ENCODE measurements at places on chromosomes 2 and 18.

DNA sequence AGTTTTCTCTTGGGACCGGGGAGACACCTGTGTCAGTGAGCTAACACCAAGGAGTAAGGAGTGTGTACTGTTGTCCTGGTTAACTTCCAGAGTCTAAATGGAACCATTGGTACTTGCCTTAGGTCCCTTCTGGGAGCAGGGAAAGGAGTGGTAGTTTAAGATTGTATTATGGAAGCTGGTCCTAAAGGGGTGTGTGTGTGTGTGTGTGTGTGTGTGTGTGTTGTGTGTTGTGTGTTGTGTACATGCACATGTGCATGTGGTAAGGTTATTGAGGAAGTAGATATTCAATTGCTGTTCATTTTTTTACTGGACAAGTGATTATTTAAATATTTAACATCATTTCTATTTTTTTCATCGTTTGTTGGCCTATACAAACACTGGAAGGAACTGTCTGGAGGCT is 1.4 kb downstream of the APLF start:
- DNase-seq, result no peak

DNA sequence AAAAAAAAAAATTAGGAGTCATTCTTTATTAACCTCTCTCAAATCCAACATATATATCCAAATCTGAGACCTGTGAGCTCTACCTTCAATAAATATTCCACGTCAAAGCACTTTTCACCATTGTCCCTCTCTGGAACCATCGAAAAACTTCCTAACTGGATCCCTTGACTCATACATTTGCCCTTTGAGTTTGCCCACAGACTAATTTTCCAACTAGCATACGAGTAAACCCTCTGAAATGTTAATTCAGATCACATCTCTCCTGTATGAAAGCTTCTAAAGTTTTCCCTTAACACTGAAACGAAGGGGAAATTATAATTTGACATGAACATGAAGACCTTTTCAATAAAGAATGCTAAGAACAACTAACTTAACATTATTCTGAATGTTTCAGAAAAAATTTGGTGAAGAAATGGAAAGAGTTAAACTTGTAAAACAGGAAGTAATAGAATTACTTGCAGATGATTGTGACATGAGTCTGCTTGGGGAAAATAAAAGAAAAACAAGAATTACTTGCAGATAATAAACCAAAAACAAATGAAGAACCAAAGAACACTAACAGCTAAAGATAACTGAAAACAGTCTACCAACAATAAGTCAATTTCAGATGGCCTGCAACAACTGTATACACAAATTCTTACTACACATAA is 110.6 kb downstream of the C2orf74 start:
- DNase-seq, result no peak

GRCh38 chr2:195513119-195513518 is 143.9 kb upstream of the SLC39A10 start:
- no peak for DNase-seq

DNA sequence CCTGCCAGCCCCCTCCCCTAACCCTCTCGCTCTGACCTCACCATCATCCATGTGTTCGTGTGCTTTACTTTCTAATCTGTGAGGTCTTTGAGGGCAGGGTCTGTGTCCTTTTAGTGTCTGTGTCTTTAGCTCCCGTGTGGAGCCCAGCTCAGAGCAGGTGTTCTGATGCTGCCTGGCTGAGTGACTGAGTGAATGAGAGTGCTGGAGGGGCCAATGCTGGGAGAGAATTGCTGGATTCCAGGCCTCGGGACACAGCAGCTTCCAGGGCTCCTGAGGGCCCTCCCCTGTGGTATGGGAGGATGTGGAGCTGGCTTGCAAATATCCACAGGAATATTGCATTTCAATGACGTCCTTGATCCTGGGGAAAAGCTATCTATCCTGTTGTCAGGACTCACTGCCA is 160.6 kb downstream of the ANKRD30B start:
- DNase-seq, result no peak

GRCh38 chr2:169910109-169910799 is 83.0 kb downstream of the UBR3 start:
- no peak for DNase-seq

DNA sequence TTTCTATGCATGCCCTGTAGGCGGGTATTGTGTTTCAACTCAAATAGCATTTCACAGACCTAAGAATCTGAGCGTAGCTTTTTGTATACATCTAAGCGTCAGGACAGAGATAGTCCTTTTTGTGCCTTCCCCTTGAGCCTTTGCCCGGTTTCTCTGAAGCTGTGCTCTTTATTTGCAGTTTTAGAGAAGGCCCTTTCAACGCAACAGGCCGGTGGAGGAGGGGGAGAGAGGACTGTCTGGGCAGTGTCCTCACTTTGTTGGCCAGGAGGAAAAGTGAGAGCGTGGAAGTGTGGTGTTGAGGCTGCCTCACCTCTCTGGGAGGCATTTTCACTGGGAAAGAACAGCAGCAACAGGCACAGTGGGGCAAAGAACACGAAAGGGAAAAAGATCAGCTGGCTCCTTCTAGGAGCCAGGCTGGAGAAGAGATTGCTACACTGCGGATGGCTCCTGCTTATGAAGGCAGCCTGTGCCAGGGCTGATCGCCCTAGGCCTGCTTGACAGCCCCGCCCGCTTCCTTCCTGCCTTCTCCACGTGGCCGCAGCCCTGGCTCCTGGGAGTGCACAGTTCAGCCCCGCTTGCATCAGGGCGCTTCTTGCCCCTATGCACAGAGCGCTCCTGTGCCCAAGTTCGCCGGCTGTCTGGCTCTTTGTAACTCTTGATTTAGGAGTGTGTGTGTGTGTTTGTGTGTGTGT is 195.6 kb upstream of the POU3F3 start:
- DNase-seq, result no peak

- no peak for DNase-seq
Measured at GRCh38 chr18:9285604-9286003, 49.0 kb upstream of the TWSG1 start.

- DNase-seq, result no peak
Measured at GRCh38 chr2:88252646-88253045, 82.5 kb downstream of the THNSL2 start.

DNA sequence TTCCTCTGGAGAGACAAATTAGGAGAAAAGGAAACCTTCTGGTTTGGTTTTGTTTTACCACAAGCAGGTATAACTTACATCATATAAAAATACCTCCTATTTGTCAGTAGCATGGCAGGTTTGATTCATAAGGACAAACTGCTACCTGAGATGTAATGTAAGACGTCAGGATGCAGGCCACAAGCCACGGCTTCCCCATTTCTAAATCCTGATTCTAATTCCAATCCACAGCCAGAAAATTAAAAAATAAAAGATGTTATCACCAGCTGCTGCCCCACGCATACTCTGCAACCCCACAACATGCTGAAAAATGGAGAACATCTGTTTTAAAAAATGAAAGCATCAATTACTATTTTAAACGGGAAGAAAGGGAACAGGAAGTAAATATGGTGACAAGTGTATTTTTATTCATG is 197.6 kb downstream of the BCL11A start:
- no peak for DNase-seq

GRCh38 chr2:84927275-84927627 is 21.8 kb downstream of the TMSB10 start:
- no peak for DNase-seq

DNA sequence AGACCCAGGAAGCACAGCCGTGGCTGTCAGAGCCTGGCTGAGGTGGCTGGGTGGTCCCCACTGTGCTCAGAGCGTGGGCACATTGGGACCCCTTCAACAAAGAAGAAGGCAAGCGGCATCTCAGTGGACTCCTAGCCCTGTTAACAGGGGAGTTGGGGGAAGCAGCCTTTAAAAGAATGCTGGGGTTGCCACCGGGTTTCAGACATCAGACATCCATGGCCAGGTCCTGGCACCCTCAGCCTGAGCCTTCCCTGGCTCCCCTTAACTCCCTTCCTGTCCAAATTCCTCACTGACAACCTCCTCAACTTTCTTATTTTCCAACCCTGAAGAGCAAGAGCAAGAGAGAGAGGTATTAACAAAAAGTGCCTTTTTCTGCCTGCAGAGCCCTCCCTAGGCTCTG is 24.8 kb upstream of the GNAL start:
- no peak for DNase-seq

DNA sequence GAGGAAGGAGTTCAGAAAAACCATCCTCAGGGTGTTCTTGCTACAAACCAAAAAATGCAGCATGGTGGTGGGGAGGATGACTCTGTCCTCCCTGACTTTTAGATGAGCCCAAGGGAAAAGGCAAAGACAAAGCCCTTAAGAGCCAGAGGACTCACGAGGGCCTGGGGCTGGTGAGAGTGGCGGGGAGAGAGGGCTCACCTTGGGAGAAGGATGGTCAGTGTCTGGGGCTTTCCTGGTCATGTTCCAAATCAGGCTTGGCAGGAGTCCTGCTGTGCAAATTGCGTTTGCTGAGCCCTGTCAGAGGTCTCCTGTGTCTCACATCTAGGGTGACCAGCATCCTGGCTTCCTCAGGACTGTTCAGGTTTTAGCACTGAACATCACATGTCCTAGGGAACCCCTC is 4.7 kb downstream of the UGT1A1 start:
- DNase-seq, result no peak

DNA sequence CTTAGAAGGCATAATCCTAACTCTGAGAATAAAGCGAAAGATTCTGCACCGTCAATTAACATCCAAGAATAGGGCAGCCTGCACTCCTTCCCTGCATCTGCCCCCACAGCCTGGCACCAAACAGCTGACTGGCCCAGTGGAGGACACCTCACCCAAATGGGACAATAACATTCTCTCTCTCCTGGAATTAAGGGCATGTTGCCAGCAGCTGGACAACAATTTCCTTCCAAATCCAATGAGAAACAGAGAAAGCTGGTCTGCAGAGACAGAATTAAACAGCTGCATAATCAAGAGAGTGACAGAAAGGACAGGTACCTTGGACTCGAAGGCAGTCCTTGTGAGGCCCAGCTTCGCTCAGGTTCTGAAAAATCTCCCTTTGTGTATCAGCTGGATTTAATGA is 15.0 kb downstream of the COX7A2L start:
- DNase-seq, result no peak

DNA sequence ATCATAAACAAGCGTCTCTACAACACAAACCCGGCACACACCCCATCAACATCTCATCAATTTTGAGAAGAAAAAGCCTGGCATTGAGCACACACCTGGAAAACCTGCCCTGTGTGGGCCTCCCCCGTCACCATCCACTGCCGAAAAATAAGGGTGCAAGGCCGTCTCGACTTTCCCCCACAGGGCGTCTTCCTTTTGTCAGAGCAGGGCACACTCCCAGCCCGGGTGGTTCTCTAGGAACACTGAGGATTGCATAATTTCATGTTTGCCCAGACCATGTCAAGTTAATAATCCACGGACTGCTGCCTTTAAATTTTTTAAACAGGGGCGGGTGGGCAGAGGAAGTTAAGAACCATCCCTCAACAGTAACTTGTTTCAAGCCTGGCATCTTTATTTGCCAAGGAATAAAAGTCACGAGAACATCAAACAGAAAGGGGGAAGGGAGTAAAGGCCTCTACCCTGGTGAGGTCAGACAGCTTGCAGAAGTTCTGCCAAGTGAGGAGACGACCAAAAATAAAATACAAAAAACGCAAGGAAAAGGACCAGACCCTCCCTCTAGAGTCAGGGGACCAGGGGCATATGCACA is 2.1 kb downstream of the TFCP2L1 start:
- DNase-seq, result no peak

GRCh38 chr2:128219891-128220290 is 98.8 kb downstream of the HS6ST1 start:
- no peak for DNase-seq

DNA sequence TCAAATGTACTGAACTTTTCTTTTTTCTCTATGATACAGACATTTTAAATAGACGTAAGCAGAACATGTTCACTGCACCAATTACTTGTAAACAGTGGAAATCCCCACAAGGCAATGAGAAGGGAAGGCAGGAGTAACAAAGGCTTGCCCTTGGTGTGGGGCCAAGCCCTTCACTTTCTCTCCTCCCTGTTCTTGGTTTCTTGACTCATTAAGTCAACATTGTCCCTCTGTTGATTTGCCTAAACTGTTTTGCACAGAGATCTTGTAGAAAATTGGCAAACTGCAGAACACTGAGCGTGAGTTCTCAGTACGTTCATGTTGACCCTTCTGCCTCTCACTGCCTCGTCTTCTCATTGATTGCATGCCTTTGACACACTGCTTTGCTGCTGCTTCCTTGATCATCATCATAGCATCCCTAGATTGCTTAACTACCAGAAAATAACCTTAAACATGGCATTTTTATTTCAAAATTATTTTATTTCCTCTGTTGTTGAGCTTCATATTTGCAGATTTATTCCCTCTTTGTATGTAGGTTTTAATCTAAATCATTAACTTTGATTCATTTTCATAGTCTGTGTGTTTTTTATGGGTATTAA is 257.7 kb downstream of the PTGR3 start:
- DNase-seq, result no peak

- DNase-seq, result no peak
Measured at GRCh38 chr2:203484266-203485112, 50.6 kb downstream of the RAPH1 start.

DNA sequence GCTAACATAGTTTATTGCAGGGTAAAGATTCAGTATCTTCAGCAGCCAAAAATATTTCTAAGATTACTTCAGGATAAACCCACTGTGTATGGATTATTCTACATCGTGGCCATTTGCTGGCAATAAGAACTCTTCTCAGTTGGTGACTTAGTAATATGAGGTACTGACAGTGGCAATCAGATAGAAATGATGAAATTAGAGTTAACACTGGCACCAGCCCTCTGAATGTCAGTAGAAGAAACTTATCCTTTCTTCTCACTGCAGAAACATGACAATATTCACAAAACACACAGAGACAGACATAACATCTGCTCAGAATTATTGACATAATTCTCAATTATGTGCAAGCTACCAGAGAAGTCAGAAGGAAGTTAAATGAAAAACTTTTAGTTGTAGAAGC is 246.3 kb upstream of the COL3A1 start:
- no peak for DNase-seq

DNA sequence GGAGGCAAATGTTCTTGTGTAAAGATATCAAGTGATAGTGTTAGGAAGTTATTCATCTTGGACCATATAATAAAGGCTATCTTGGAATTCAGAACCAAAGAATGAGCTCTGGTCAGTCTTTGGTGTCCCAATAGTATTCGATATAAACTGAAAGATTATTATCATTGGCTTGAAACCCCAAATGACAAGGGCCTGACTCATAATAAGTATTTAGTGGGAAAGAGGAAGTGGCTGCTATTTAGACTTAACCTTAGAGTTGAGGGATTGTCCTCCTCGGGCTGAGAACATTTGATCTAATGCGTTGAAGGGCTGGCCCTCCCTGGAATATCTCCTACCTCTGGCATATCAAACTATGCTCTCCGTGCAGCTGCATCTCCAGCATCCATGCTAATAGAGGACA is 67.5 kb downstream of the CDH20 start:
- DNase-seq, result no peak

DNA sequence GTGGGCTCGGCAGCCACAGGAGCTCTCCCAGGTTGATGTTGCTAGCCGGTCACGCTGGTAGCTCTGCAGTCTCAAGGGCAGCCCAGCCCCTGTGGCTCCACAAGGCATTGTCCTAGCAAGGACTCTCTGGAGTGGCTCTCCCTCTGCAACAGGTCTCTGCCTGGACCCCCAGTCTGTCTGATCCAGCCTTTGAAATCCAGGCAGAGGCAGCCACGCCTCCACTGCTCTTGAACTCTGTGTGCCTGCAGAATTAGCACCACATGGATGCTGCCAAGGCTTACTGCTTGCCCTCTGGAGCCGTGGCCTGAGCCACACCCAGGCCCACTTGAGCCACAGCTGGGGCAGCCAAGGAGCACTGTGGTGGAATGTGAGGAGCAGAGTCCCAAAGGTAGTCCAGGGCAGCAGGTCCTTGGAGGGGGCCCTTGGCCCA is 43.0 kb upstream of the FAHD2A start:
- no peak for DNase-seq

GRCh38 chr2:189521699-189522434 is 58.7 kb downstream of the SLC40A1 start:
- no peak for DNase-seq

Measured in NCI-H2081 treated with DMSO at 0.1 percent for 48 hours (cell line).